ENCODE measurements at places on chromosomes 2 and 18.

DNA sequence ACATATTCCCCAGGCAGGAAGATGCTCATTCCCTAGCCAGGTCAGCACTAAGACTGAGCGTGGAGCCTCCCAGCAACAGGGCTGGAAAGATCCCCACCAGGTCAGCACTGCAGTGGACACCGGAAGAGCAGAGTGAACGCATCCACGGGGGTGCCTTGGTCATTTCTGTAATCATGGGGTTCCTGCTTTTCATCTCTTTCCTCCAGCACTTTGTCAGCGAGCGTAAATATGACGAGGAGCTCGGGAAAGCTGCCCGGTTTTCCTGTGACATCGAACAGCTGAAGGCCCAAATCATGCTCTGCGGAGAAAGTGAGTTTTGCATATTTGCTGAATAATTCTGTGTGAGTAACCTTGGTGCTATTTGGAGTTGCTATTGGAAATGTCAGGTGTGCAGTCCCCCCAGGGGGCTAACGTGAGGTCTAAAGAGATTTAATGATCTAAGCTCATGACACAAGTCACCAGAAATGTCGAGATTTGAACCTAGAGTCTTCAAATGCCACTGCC lies 40.1 kb downstream of the KCTD18 start:
- DNase-seq: no peak

- no peak for DNase-seq
Measured at GRCh38 chr2:195687320-195688086, 30.5 kb downstream of the SLC39A10 start.

GRCh38 chr2:127128445-127128904 lies 21.5 kb upstream of the BIN1 start:
- no peak for DNase-seq

- DNase-seq: peak; percentile 55
Measured at GRCh38 chr2:165015052-165015642, 59.8 kb upstream of the SLC38A11 start.

- peak; percentile 43 for DNase-seq
Measured at GRCh38 chr2:232838406-232838874, 31.6 kb upstream of the SNORC start.

DNA sequence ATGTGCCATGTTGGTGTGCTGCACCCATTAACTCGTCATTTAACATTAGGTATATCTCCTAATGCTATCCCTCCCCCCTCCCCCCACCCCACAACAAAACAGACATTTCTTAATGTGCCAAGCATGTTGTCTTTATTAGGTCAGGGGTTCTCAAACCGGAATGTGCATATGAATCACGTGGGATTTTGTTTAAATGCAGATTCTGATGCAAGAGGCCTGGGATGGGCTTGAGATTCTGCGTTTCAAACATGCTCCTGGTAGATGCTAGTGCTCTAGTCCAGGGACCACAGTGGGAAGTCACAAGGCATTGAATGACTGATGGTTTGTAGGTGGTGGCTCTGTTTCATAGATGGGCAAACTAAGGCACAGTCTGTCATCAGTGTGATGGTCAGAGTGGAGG lies 184.7 kb downstream of the SMAD7 start:
- no peak for DNase-seq

DNA sequence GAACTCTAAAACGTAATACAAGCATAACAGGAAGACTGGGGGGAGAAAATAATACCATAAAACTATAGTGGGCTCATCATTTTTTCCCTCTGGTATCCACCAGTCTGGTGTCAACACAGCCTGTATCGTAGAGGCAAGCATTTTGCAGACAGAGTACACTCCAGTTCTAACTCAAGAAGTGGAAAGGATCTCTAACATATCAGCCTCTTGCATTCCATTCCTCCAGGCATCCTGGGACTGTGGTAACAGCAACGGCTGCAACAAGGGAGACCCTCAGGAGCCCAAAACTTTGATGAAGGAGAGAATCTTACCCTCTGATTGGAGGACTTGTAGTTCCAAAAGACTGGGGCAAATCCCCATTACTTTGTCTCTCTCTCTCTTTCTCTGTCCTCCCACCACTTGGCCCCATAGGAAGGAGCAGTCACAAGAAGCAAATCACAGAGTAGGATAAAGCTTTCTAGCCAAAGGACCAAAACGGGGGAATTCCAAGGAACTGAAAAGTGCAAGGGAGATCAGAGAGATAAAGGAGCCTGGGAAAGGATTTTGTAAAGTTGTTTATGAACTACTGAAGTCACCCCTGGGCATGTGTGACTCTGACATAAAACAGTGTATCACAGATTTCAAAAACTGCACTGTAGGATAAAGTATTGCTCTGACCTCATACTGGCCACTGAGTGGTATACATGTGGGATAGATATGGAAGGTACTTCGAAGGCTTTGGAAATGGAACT lies 11.9 kb downstream of the FRZB start:
- DNase-seq: no peak

DNA sequence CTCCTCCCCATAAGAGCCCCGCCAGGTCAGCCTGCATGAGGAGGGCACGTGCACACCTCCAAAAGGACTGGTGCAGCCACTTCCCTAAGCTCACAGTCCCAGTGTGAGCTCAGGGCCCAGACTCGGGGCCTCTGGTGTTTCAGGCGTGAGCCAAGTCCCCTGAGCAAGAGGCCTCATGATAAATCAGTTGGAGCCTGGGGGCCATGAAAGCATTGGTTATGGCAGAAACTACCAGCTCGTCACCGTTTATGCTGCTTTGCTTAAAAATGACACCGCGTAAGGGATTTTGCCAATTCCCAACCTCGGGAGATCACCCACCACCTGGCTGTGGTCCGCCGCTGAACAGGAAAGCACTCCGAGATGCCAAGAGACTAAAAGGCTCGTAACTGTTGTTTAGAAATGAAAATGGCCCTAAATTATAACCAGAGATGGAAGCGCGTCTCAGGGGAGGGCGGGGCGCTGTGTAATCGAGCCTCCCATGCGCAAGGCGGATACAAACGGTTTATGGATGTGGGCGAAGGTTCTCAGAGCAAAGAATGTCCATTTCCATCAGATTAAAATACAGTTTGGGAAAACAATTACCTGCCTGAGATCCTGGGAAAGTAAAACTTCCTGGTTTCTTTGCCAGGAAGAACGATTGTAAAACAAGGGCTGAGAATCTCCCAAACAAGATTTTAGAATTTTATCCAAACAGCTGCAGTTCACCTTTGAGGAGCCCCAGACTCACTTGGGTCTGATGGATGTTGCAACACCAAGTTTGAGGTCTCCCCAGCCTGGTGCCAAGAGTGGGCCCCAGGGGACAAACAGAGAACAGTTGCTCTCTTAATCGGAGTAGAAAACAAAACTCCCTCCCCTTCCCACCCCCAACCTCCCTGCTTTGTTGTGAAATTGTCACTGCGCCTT lies 141.4 kb downstream of the BCL2 start:
- no peak for DNase-seq

DNA sequence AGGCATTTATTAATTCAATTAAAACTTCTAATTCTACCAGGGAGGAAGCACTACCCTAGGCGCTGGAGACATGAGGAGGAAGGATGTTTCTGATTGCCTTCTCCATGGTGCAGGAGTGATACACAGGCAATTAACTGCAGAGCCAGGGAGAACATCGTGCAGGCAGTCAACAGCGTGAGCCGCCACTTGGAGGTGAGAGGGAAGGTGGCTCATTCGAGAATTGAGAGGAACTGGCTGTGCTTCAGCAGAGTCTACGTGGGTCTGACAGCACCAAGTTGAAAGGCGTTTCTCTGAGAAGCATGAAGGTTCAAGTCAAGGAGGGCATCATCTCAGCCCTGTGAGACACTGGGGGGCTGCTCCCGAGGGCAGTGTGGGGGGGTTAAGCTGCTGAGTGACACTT lies 388.7 kb upstream of the MYT1L start:
- no peak for DNase-seq

DNA sequence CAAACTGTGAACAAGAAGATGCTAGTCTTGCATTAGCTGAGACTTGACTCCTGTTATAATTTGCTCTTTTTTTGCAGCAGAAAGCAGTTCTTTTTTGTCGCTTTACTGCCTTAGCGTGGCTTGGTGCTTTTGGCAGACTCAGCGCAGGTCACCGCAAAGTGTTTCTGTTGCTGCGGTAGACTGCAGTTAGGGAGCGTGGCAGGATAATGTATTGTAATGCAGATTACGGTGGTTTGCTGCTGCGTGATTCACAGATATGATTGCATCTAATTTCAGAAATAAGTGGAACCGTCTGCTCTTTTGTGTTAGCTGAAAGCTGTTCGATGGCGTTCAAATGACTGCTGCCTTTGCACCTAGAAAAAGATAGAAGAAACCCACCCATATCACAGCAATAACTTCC lies 131.6 kb upstream of the SATB2 start:
- DNase-seq: no peak

DNA sequence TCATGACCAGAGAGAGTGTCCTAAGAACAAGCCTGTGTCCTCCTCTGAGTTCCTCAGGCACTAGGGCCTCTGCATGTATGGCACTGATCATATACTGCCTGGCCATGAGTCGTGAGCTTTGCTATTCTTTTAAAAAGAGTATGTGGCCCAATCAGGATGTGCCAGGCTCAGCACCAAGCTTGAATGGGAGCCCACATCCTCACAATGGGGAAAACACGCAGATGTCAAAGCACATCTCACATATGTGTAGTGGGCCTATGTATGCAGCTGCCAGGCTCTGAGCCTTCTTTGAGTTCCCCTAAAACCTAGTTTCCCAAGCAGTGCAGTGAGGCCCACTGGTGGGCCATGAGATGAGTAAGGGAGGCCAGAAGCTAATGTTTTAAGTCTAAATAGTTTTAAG lies 69.9 kb upstream of the SLC1A4 start:
- no peak for DNase-seq

DNA sequence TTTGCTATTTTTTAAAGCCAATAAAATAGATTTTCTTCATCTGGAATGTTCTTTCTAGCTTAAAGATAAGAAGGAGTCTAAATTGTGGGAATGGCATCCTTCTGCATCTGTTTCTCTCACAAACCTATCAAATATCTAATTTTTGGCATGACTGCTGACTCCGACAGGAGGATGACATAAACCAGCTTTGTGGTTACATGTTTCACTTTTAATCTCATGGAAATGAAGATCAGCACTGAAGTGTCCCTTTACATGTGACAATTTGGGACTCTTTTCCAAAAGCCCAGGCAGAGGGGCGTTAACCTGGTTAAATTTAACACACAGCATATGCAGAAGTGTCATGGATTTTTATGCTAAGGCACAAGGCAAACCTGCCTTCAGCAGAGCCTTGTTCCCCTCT lies 694.7 kb downstream of the ARHGAP15 start:
- no peak for DNase-seq

- no peak for DNase-seq
Measured at GRCh38 chr18:51251625-51252024, 54.1 kb upstream of the MEX3C start.

DNA sequence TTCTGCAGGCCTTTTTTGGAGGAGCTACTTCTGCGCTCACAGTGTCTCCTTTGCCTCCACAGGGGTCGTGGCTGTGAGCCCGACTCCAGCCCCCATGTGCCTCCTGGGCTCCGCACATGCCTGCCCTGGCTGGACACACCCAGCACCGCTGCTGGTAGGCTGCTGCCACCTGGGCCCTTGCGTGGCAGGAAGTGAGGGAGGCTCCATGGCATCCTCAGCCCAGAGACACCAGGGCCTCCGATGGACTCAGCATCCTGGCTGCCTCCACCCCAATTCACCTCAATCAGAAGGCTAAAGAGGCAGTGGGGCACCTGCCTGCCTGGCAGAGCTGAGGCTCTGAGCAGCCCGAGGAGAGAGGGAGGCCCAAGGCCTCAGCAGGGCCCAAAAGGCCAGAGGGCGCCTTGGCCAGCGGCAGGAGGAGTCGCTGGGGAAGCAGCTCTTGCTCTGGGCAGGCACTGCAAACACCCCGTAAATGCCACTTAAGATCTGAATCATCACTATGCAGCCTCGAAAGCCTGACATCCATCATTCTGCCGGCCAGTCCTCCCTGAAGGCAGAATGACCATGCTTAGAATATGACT lies 68.3 kb upstream of the OTOS start:
- no peak for DNase-seq

- DNase-seq: no peak
Measured at GRCh38 chr2:189658306-189659212, 2.7 kb upstream of the ASNSD1 start.

GRCh38 chr2:187362151-187362550 lies 85.9 kb downstream of the CALCRL start:
- DNase-seq: no peak
